ENCODE measurements at places on chromosomes 13 and 19.

DNA sequence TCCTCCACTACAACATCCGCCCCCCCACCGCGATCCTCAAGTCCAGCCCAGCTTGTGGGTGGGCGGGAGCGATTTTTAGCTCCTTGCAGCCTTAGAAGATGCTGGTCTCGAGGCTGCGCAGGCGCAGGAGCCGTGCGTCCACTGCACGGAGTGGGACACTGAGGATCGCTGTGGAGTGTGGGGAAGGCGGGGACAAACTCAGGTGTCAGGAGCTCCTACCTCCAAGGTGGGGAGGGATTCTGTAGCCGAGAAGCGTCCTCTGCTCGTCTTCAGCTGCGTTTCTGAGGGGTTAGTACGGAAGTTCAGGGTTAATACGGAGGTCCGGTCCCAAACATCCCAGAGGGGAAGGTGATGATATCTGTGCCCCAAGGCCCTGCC lies at the start of gene RTBDN:
TSS of gene RTBDN (minus strand) at position 14 of the 378 bp plus-strand sequence. CDS start 4,600 bp downstream, outside the sequence.
- no peak for DNase-seq

- DNase-seq, result no peak
Observed at GRCh38 chr19:34474233-34474989, 7.1 kb upstream of the WTIP start.

- DNase-seq, result no peak
Observed at GRCh38 chr13:79226938-79227337, 179.1 kb downstream of the RBM26 start.

- no peak for DNase-seq
Observed at GRCh38 chr19:9936326-9937000, at the start of gene OLFM2. Gene OLFM2, minus strand, starts transcription at chr19:9936515. Its CDS starts 149 bp downstream, at chr19:9936366.

DNA sequence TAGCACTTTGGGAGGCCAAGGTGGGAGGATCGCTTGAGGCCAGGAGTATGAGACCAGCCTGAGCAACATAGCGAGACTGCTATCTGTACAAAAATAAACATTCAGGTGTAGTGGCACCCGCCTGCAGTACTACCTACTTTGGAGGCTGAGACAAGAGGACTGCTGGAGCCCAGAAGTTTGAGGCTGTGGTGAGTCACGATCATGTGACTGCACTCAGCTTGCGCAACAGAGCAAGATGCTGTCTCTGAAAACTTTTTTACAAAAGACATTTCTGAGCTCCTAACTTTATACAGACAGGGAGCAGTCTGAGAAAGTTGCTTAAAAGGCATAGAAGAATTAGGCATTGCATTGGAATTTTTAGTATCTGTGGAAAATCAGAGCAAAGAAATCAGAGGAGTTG lies 10.4 kb upstream of the TBC1D4 start:
- no peak for DNase-seq

GRCh38 chr13:112820318-112820717 lies 130.5 kb downstream of the ATP11A start:
- DNase-seq, result no peak

- no peak for DNase-seq
Observed at GRCh38 chr13:51921790-51922740, 60.3 kb downstream of the CCDC70 start.

GRCh38 chr13:79283742-79284141 lies 122.3 kb downstream of the RBM26 start:
- DNase-seq, result no peak

DNA sequence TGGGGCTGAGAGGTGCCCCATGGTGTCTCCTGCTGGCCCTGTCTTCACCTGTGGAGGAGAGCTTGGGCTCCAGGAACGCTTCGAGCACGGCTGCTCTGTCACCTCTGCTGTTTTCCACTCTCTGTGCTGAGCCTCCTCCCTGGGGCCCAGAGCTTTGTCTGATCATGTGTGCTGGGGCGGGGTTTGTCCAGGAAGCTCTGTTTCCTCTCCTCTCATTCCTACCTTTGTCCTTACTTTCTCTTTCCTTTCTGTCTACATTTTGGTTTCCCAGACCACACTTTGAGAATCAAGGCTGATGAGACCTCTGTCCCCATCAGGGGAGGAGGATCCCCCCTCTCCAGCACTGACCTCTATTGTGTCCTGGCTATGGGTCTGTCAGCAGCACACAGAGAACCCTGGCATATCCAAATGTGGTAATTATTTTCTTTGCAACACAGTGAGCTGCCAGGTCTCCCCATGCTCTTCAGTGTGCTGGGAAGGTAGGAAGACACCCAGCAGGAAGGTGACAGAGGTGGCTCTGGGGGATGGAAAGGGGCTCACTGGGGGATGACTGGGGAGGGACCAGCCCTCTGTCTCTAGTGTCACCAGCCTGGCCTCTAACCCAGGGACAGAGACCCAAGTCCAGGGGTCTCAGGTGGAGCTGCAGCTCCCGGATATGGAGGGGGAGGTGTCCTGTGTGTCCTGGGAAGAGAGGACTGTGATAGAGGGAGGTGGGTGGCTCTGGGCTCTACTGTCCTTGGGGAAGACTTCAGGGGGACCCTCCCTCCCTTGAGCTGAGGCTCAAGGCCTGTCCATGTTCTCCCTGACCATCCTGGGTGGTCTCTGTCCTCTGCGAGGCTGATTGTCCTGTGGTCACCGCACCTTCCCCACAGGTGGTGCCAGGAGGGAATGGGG lies at the start of gene CEACAM1:
TSS of gene CEACAM1 (minus strand) at position 128 of the 894 bp plus-strand sequence. CDS start at position 21, 107 bp downstream.
- DNase-seq, result peak; percentile 9

DNA sequence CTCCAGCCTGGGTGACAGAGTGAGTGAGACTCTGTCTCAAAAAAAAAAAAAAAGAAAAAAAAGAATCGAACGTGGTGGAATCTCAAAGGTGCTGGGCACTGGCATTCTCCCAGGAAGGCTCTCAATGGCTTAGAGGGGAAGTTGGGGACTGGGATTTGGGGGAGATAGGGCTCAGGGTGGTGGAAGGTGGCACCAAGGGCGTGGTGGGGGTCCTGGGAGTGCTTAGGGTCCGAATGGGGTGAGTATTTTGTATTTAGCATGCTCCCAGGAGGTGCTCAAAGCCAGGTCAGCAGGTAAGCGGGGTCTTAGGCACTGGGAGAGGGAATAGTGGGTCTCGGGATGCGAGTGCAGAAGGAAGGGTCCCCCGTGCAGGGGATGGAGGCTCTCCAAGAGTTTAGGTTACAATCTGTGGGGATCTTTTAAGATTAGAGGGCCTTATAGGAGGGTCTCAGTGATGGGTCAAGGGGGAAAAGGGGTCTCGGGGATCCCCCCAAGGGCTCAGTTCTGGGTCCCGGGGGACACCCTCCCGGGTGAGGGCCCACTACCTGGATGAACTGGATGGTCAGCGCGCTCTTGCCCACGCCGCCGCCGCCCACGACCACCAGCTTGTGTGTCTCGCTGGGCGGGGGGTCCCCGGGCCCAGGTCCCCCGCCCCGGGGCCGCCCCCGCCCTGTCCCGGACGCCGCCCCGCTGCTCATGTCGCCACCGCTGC lies 386 bp downstream of the RRAS start:
- no peak for DNase-seq

DNA sequence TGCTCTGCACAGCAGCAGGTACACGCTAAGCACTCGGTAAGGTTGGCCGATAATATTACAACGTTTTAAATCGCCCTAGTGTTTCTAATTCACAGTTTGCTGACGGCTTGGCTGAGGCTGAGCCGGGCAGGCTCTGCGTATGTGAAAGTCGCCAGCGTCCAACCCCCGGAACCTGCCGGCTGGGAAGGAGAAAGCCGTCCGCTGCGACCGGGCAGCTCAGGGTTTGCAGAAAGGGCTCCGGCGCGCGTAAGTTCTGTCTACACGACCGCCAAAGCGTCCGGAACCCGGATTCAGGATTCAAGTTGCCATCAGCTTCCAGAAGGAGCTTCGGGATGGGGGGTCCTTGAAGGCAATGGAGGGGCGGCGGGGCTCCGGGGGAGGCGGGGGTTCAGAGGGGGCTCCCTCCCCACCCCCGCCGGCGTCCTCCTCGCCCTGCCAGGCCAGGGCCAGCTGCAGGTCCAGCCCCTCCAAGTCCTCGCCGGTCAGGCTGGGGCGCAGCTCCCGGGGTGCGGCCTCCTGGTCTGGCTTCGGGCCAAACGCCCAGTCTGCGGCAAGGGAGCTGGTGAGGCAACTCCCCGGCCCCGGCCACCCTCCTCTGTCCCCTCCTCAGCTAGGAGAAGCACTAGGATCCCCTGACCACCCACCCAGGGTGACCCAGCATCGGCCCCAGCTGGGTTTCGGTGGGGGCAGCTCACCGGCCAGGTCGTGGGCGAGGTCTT lies 575 bp downstream of the SMIM44 start:
- no peak for DNase-seq

DNA sequence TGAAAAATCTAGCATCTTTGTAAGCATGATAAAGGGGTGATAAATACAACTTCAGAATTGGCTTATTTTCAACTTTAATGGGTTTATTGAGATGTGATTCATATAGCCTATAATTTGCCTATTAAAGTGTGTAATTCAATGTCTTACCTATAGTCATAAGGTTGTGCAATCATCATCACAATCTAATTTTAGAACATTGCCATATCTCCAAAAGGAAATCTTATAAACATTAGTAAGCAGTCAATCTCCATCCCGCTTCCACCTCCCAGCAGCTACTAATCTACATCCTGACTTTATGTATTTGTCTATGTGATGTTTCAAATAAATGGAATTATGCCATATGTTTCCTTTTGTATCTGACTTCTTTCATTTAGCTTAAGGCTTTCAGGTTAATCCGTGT lies 145.2 kb upstream of the KLHL1 start:
- DNase-seq, result no peak

GRCh38 chr19:45200568-45200967 lies 22.0 kb downstream of the BLOC1S3 start:
- no peak for DNase-seq
